ENCODE measurements at places on chromosomes 11 and 22.

DNA sequence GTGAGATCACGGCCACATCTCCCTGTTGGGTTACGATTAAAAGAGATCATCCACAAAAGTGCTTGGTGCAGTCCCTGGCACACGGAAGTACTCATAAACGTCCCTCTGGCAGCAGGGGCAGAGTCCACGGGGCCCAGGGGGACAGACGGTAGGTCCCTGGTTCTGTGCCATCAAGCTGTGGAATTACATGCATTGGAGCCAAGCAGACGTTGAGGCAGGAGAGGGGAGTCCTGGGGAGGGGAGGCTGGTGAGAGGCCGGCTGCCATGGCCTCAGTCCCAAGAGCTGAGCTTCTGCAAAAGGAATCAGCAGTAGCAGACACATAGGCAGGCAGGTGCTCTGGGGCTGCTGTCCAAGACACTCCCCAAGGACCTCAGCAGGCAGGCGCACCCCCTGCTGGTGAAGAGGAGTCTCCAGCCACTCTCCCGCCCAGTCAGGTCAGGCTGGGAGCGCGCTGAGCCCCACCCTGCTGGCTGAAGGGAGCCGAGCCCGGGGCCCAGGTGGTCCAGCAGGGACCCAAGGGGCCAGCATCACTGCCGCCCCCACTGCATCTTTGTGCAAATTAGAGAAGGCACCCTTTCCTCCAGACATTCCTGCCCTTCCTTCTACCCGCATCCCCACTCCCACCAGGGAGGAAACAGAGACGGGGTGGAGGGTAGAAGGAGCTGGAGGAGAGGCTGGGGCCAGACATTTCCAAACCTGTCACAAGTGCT, 7.6 kb upstream of the KCTD17 start:
- DNase-seq = no peak

GRCh38 chr11:64762277-64762673, 2.5 kb upstream of the PYGM start:
- DNase-seq = no peak

- DNase-seq = no peak
Observed at GRCh38 chr11:119491753-119492510, 69.0 kb upstream of the THY1 start.

DNA sequence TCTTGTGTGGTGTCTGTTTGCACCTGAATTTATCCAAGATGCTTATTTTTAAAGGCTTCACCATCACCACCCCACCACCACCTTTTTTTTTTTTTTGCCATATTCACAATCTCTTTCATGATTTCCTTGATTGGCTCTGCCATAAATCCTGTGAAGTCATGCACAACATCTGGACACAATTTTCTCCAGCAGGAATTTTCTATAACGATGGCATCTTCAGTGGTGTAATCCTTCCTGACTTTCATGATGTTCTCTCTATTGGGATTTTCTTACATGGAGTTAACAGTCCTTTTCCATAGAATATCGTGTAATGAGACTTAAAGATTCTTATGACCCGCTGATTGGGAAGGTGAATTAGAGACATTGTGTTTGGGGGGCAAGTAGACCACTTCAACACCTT, 17.8 kb downstream of the ZFP91 start:
- no peak for DNase-seq

GRCh38 chr22:50252082-50253045, 1.3 kb upstream of the HDAC10 start:
- peak; percentile 59 for DNase-seq

DNA sequence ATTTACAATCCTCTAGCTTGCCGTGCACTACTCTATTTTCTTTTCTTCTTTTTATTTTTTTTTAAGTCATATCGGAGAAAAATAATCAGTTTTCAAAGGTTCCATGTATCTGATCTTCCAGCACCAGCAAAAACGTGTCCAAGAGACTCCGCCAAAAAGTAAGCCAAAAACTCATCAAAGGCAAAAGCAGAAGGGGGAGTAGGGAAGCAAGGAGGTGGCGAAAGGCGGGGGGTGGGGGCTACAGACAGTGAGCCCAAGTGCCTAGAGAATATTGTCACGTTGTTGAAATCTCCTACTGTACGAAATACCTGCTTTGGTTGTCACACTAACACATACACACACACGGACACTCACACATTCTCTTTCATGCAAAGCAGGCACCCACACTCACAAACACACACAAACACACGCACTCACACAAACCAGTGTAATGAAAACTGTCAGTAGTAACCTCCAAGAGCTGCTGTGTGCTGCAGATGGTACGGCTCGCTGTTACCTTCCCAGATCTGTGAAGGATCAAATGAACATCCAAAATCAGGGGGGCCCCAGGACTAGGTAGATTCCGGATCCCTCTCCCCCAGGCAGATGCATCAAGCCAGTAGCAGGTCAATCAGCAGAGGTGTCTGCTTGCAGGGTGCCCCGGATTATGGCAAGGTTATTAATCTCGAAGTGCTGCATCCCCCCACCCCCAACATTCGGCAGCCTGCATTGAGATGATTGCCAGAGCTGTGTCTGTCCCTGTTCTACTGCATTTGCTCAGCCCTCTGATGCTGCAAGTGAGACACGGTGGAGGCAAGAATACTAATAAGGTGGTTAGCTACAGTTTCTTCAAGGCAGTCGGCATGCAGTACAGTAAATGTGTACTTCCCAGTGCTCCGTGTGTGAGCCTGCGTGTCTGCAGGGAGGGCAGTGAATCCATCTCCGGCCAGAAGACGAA, at the start of gene LRRC4C:
LRRC4C (minus strand) TSS at position 188 of the 937 bp plus-strand sequence.
- no peak for DNase-seq

GRCh38 chr22:36731916-36732315, 28.4 kb upstream of the CACNG2 start:
- DNase-seq = no peak

DNA sequence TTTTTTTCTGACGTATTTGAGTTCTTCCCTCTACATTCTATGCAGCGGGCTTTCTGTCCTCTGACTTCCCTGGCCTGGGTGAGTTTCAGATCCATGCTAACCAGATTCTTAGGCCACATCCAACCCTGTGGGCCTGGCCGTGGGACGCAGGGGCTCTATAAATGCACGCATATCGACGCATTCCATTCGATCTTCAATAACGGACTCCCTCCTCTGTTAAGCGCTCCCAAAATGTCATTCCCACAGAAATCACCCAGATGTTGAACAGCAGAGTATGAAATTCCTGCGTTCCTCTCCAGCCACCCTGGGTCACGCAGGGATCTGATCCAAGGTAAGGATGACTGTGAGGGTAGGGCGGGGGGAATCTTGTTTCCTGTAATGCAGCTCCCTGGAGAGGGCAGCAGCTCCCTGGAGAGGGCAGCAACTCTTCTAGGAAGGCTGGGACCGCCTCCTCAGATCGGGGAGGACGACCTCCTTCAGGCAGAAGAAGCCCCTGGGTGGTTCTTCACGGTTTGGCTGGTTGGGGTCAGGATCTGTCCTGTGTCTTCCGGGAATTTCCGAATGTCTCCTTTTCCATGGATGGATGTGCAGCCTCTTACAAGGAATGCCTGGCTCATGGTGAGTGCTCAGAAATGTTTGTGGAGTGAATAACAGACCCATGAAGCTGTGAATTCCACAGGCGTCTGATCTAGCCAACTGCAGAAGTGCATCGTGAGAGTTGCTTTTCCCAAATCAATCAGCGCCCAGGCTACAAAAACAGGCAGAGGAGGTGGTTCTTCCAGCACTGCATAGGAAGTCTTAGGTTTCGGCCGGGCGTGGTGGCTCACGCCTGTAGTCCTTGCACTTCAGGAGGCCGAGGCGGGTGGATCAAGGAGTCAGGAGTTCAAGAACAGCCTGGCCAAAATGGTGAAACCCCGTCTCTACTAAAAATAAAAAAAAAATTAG, 12.2 kb downstream of the MRGPRD start:
- DNase-seq = no peak

DNA sequence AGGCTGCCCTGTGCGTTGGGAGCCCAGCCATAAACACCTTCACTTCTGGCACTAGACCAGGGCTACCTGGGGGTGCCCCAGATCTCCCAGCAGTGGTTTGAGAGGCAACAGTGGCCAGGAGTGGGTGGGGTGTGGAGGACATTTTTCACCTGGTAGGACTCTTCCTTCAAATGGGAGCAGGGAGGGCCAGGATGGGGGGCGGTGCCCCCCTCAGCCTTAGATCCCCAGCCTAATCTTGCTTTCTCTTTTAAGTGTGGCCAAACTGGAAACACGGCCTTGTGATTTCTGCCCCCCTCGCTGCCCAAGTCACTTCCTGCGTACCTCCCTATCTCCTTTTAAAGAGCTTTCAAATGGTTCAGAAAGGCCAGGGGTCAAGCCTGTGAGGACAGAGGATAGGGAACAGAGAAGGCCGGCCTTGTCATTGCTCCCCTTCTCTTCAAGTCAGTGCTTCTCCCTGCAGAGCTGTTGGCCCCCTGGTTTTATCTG, 800 bp downstream of the KCNJ5 start:
- no peak for DNase-seq

GRCh38 chr11:99537681-99538080, 516.9 kb downstream of the CNTN5 start:
- DNase-seq = no peak

GRCh38 chr11:115941044-115941443, 436.8 kb upstream of the CADM1 start:
- no peak for DNase-seq

DNA sequence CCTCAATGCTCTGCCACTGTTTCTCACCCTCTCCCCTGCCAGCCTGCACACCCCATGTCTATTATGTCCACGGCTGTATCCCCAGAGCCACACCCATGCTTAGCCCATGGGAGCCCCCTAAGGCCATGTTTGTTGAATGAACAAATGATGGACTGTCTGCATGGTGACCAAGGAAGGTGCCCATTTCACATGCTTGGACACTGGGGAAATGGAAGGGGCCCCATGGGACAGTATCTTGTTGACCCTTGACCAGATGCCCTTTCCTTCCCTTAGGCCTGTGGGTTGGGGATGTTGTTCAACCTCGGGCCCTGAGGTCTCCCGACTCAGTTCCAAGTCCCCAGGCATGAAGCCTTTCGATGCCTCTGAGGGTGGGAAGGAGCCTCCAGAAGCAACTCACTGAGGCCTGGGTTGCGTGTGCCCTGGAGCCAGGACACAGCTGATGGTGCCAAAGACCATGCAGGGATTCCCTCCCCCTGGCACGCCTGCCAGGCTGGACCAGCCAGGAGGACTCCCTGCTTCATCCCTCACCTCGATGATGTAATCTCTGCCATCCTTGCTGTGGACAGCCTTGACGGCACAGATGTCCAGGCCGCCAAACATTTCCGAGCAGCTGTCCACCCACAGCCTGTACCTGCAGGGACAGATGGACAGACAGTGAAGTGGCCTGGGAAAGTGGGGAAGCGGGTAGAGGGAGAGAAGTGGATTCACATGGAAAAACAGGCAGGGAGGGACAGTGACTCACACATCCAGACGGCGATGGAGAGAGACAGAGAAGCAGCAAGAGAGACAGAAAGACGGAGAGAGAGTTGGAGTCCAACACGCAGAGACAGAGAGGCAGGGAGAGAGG, 58.9 kb downstream of the FBXO7 start:
- no peak for DNase-seq

- DNase-seq = peak; percentile 18
Observed at GRCh38 chr11:34926101-34926830, 9.8 kb downstream of the PDHX start.

GRCh38 chr11:94880216-94880615, 93.1 kb downstream of the CWC15 start:
- no peak for DNase-seq

GRCh38 chr11:3955299-3955665, 99.8 kb downstream of the STIM1 start:
- DNase-seq = no peak

- peak; percentile 71 for DNase-seq
Observed at GRCh38 chr11:36149538-36150242, 139.5 kb downstream of the COMMD9 start.

DNA sequence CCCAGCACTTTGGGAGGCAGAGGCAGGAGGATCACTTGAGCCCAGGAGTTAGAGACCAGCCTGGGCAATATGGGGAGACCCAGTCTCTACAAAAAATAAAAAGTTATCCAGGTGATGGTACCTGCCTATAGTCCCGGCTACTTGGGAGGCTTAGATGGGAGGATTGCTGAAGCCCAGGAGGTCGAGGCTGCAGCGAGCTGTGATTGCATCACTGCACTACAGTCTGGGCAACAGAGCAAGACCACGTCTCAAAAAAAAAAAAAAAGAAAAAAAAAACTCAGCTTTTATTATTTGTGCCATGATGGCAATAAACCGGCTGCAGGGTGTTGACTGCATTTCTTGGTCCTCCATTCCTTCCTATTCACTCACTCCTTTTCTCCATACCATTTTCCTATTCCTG, 33.6 kb upstream of the TFIP11 start:
- DNase-seq = no peak

GRCh38 chr22:32475468-32476010, 928 bp downstream of the FBXO7 start:
- DNase-seq = no peak

DNA sequence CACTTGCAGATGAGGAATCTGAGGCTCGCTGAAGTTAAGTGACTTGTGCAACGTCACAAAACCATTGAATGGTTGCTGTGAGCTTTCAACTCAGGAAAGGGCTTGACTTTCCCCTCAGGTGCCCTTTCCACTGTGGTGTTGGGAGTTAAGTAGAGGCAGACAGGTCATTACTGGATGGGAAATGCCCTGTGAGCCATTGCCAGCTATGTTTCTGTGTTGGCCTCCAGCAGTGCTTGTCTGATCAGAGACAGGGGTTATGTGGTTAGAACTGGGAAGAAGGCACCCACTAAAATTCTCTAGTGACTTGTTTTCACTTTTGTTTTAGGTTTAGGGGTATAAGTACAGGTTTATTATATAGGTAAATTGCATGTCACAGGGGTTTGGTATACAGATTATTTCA, 96.6 kb downstream of the FDX1 start:
- no peak for DNase-seq

- DNase-seq = no peak
Observed at GRCh38 chr11:91850533-91851275, 373.9 kb upstream of the FAT3 start.

DNA sequence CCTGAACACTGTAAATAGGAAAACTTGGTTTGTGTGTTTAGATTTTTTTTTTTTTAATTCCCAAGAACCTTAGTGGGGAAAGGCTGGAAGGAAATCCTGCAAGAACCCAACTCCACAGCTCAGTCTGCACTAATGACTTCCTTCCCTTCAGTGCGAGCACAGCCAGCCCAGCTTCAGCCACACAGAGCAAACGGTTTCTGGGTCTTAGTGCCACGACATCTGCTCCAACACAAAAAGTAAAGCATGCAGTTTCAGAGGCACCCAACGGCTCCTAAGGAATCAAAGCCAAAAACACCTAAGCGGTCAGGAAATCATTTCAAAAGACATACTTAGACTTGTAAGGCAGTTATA, 236.1 kb downstream of the TTC28 start:
- DNase-seq = peak; percentile 63

DNA sequence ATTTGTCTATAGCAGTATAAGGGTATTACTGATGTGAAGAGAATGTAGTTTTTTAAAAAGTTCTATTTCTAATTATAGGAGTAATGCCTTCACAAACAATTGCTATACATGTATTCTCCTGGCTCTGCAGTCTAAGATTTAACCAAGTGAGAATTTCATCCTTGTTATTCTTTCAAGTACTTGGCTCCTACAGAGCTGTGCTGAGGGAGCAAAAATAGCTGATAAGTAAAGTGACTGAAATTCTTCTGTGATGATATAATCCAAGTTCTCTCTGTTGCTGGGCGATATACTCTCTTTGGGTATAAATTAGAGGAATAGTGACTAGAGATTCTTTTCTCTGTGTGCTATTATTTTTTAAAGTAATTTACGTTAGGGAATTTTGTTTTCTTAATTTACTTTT, 68.0 kb downstream of the PGR start:
- DNase-seq = no peak
